Pancreas (tissue), 10 donors: ENCODE measurements at places on chromosomes 11 and 22. TPM values are rescaled to one million over a fixed set of nuclear protein-coding genes. Genes with fewer than 3 reads are reported as not detected.

Gene TMEM151A
- total RNA-seq = 0.79 TPM

Gene POTEH
- total RNA-seq = not detected

Gene KRTAP5-7
- total RNA-seq = not detected

- DNase-seq = no peak
These were observed 722.6 kb downstream of the TBC1D22A start for GRCh38 chr22:47484960-47485569.

- DNase-seq = no peak
These were observed 21.8 kb downstream of the OSBPL5 start for GRCh38 chr11:3143136-3143880.

GRCh38 chr11:122362381-122362780 is 246.4 kb upstream of the BLID start:
- DNase-seq = no peak

DNA sequence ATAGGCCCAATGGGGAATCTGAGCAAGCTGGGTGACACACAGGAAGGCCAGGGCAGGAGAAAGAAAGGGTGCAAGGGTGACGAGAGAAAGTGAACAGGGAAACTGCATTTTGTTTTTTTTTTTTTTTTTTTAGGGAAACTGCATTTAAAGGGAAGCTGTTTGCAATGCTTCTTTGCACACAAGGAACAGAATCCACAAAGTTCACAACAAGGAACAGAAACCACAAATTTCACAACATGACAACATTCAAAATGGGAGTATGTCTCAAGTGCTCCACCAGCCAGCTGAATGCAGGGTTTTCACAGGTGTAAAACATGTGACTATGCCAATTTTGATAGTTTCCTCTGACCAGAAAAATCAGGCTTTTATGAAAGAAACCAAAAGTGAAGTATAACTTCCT is 6.8 kb upstream of the PLAAT3 start:
- no peak for DNase-seq

- no peak for DNase-seq
These were observed 7.7 kb upstream of the QSER1 start for GRCh38 chr11:32884770-32885384.

DNA sequence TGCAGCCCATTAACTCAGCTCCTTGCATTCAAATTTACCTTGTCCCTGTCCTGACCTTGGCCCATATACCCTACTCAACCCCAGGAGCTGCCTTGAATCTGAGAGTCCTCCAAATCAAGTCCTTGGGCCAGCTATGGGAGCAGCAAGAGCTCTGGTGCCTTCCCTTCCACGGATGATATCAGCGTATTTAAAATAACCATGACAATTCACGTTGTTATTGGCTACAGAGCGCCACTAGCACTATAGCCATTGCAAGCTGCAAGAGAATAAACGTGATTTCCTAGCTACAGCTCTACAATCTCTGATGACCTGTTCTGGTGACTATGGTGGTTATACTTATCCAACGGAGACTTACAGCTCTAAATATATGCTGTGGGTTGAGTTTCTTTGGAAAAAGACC is 357.8 kb downstream of the LARGE1 start:
- no peak for DNase-seq

- no peak for DNase-seq
These were observed 29.2 kb upstream of the PDE2A start for GRCh38 chr11:72703267-72704008.

DNA sequence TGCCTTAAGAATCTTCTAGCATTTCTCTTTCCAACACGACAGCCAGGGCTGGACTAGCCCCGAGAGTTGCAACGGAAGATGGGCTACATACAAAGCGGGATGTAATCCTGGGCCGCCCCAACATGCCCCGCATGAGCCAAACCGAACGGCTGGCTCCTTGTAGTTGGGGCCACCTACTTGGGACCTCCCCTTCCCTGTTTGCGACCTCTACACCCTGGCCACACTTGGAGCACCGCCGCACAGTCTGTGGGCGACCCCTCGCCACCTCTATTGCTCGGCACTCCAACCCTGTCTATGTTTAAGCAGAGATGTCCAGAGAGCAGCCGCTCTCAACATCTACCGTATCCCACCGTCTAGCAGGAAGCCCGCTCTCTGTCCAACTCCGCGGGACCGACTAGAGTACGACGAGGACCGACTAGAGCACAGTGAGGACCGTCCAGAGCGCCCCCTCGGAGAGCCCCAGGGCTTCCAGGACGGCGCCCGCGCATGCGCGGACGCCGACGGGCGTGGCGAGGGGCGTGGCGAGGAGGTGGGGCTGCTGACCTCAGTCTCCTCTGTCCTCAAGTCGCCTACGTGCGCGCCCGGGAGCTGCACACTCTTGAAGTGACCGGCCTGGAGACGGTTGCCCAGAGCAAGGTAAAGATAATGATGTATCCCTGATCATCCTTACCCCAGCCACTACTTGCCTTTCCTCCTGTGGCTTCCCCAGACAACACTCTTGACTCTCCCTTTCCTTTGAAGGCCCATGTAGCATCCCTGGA is 32.3 kb downstream of the NEAT1 start:
- DNase-seq = peak; percentile 88

GRCh38 chr11:46417711-46418110 is 26.1 kb upstream of the CHRM4 start:
- no peak for DNase-seq

GRCh38 chr11:81658722-81659121 is 1074.9 kb downstream of the FAM181B start:
- no peak for DNase-seq
